ENCODE measurements at places on chromosomes 6 and 20. TPM values are rescaled to one million over a fixed set of nuclear protein-coding genes. Genes with fewer than 3 reads are reported as not detected.

The SMOC2 gene
- not detected for total RNA-seq

DNA sequence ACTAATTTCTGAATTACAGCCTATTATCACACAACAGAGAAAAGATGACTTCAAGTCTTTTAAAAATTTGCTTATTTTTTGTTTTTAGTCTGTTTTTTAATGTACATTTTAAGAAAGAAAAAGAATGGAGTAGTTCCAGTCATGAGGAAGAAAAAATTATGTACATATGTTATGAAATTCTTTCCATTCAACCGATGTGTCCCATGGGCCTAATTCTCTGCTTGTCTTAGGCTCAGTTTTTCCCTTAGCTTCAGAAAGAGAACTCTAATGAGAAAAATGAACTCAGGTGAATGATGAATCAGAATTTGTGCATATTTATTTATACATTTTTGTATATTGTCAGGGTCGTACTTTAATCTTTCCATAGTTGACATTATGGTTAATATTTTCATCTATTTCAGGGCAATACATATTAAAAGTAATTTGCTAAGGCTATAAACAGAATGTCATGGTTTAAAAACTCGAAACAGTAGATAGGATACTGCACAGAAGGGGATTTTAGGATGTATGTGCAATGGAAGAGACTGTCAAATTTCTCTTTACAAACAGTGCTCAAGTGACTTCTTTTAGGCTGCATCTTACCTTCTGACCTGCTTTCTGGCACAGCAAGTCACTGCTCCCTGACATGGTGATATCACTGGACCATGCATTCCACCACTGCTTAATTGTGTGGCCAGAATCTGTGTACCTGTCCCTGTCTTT, 153.1 kb downstream of the EPHA7 start:
- DNase-seq, result no peak

- DNase-seq, result no peak
Measured at GRCh38 chr6:40802481-40802880, 215.3 kb upstream of the LRFN2 start.

- DNase-seq, result no peak
Measured at GRCh38 chr6:75290136-75290945, 5.7 kb upstream of the TMEM30A start.

GRCh38 chr20:37392441-37393195, 46.7 kb downstream of the SRC start:
- DNase-seq, result no peak
